Head of caudate nucleus (tissue), 42 donors: ENCODE measurements at places on chromosomes 12 and 14.

DNA sequence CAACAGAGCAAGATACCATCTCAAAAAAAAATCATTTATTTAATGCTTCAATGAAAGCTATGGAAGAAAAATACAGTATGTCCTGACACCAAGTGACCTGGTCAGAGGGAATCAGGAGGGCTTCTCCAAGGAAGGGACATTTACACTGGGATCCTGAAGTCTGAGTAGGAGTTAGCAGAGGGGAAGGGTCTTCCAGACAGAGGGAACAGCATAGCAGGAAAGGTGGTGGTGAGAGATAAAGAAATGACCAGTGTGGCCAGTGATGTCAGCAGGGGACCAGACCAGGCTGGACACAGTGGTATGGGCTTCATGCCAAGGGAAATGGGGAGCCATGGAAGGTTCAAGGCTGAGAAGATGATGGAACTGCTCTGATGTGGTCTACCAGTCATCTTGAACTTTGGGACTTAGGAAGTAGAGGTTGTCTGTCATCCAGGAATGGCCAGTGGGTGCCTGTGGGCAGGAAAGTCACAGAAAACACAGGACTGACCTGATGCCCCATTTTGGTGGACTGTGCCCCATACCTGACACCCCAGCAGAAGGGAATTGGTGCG lies 7.8 kb upstream of the TCHP start:
- no peak for DNase-seq

- DNase-seq: peak; percentile 82
Observed at GRCh38 chr12:124517260-124518050, 50.0 kb downstream of the NCOR2 start.

- no peak for DNase-seq
Observed at GRCh38 chr12:90124289-90124688, 415.7 kb upstream of the ATP2B1 start.

DNA sequence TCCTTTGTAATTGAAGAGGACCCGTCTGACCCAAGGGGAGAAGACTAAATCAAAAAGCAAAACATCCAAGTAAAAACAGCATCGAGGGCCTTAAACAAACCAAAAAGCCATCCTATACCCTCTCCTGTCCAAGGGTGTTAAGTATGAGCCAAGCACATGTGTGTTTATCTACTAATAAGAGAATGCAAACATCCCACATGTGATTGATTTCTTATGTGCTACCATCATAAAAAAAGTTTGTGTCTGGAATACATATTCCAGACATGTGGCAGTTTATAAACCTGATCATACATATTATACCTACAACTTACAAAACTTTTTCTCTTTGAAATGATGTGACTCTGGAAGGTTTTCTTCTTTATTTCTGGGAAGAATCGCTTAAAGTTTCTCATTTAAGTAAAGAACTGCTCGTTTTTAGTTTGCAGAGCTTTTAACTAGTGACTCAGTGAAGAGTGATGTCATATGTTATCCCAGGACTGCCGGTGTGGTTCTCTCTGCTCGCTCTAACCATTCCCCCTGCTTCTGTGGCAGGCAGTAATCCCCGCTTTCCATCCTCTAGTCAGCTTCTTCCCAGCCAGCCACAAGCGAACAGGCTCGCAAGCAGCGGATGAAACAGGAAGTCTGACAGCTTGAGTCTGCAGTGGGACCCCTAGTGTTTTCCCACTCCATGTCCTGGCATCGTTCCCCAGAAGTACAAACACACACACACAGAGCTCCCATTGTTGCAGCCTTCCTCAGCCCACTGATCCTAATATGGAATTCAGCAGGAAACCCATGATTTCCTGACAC lies 431 bp upstream of the RHOJ start:
- peak; percentile 55 for DNase-seq

DNA sequence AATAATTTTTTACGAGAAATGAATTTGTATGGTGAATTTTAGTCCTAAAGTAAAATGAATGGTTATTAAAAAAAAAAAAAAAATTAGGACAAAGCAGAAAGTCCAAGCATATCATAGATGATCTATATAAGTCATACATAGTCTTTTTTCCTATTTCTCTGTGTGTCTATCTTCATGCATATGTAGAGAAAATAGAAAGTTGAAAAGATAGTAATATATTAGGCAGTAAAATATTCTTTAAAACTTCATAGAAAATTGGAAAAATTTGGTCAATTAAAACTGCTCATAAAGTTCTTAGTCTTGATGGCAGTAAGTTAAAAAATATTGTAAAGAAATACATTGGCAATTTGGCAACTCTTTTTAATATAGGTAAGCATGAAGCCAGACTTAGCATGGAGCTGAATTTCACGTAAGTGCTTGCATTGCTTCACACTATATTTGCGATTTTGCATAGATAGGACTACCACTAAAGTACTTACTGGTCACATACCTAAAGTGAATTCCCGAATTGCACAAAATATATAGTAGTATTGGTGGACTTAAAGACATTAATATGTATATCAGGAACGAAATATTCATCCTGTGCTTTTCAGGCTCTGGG lies 303.8 kb downstream of the IPO8 start:
- no peak for DNase-seq

DNA sequence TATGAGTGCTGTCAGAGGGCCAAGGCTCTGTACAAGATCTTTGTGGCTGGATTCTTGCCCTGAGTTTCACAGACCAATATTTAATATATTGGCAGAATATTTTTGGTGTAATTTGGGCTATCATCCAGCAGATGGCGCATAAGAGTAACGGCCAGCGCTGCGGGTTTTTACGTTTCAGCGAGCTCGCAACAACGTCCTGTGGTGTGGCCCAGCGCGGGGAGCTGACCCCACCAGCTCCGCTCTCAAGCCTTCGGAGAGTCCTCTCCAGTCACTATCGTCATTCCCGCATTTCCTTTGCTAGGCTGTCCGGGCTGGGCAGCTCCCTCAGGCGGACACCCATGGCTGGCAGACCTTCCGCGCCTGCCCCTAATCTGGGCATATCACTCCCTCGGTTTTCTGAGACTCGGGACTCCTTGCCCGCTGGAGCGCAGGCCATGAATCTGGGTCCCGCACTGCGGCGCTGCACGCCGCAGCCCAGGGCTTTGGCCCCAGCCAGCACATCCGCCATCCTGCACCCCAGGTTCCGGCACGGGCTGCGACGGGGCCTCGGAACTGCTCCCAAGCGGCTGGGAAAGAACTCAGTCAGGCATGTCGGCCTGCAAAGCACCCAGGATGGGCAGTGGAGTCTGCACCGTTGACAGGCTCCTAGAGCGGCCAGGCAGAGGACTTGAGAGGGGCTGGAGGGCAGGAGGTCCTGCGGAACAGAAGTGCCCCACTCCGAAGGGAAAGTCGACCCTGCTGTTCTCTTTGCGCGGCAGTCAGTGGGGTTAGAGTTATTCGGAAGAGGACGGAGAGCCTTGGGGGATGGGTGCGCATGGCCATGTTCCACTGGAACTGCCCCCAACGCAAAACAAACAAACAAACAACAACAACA lies 18.4 kb downstream of the OLR1 start:
- DNase-seq: peak; percentile 82

- DNase-seq: no peak
Observed at GRCh38 chr14:104639471-104639870, 34.9 kb upstream of the TMEM179 start.

GRCh38 chr14:20503898-20504297 lies 1.4 kb upstream of the RNASE10 start:
- DNase-seq: peak; percentile 7

DNA sequence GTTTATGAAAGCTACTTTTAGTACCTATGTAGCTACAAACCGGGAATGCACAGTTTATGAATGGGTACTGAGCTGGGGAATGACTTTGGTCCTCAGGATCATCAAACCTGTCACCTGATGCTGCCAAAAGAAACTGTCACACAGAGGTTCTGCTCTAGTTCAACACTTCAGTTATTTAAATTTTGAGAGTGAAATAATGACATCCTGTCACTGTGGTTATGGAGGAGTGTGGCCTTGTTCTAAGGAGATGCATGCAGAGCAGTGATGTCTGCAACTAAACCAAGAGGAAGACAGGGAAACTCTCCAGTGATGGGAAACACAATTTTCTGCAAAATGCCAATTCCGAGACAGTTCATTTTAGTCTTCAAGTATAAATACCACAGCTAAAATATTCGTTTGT lies 4.8 kb upstream of the AEBP2 start:
- DNase-seq: peak; percentile 14

- no peak for DNase-seq
Observed at GRCh38 chr14:34826661-34827060, 48.5 kb downstream of the BAZ1A start.

DNA sequence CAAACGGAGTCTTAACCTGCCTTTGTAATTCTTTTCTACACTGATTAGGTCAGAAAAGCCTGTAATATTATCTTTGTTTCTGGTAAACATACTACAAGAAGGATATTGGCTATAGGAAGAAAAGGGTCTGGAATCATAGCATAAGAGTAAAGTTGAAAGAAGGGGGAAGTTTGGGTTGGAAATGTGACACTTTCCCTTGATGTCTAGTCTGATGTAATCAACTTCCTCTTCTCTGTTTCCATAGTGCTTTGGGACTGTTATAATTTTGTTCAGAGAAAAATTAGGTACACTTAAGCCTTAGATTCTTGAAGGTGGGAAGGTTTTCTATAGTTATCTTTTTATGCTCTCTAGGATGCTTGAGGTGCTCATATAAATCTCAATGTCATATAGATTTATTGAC lies 322.2 kb downstream of the AEBP2 start:
- DNase-seq: no peak

- no peak for DNase-seq
Observed at GRCh38 chr12:14395074-14395778, 29.7 kb downstream of the ATF7IP start.

- no peak for DNase-seq
Observed at GRCh38 chr12:2941524-2941923, 17.7 kb upstream of the TEAD4 start.

GRCh38 chr14:29928117-29928640 lies 532 bp upstream of the PRKD1 start:
- DNase-seq: no peak

GRCh38 chr12:22447223-22447622 lies 97.1 kb downstream of the C2CD5 start:
- DNase-seq: no peak

DNA sequence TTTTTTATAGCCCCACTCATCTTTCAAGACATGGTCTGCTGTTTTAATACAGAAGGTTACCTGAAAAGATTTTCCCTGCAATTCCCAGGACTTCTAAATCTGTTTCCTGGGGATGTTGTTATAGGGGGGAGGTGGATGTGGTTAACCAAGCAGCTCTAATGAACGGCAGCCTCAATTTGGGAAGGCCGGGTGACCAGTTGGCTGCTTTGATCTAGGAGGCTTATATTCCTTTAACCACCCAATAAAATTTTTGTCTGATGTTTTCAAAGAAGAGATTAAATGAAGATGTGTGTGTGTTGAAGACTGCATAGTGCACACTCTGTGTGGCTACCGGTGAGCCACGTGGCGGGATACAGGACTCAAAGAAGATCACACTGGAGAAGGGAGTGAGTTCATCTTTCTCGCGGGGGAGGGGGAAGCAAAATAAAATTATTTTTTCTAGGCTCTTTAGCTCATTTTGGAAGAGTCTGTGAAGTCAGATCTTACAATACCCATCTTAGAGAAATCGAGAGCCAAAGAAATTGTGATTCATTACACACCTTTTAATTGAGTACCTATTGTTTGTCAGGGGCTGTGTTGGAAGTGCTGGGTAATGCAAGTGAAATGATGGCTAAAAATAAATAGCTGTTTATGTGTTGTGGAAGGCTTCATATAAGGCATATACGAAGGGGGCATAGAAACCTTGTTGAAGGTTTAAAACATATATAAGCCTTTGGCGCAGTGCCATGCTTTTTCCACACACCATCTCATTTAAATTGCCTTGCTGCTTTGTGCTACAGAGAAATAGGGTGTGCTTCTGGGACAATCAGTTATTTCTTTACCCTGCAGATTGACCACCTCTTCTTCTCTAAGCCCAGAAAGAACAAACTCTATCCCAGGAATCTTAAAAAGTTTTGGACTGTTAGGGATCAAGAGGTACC lies 18.5 kb downstream of the ELK3 start:
- DNase-seq: no peak

DNA sequence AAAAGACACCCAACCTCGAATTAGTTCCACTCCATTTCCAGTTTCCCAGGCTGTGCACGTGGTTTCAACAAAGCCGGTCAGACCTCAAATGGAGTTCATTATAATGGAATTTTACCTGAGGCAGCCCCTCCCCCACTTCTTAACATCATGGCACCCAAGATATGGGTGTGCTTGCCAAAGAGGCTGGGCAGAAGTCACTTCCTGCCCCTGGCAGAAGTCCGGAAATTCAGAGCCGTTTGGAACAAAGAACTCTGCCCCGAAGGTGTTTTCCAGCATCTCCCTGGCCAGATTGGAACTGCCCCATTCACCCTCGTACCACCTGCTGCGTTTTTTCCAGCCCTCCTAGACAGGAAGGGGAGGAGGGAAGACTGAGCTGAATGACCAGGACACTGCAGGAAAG lies 8.2 kb downstream of the VDR start:
- no peak for DNase-seq

DNA sequence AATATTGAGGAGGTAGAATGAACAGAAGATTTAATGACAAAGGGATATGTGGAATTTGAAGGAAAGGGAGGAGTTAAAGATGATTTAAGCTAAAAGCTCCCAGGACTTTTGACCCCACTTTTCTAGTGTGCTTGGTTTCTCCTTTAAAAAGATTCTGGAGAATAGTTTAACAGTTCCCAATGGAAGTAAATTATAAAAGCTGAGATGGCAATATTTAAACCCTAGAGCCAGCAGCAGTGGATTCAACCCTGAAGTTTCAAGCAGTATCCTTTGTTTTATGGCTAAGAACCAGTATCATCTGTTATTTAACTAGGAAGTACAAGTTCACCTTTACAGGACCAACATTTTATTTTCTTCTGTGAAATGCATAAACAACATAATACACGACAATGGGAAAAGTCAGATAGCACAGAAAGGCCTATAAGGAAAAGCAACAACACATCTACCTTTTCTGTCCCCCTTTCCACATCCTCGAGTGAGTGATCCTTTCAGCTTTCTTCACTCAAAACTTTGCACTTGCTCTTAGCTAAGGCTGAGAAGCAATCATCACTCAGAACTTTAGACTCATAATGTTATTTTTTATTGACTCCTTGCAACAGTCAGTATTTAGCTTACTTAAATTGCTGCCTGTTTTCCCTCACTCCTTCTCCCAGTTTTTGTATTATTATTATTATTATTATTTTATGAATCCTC lies 264.5 kb downstream of the FBXL14 start:
- DNase-seq: no peak

GRCh38 chr12:49902399-49903350 lies 1.0 kb downstream of the FAIM2 start:
- peak; percentile 38 for DNase-seq

DNA sequence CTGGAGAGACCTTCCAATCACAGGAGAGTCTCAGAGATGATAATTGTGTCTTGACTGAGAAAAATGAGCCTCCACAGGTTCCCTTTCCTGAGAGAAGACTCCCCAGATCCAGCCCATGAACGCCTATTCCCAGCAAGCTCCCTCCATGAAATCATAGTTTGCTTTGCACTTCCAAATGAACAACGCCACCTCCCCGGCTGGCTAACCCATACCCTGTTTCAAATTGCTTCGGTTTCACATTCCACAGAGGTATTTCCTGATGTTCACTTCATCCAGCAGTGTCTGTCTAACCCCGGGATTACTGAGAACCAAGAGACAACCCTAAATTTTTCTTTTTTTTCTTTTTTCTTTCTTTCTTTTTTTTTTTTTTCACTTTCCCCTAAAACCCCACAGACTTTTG lies 124.1 kb upstream of the RFLNA start:
- DNase-seq: no peak
